ENCODE measurements at places on chromosomes 13 and 19. TPM values are rescaled to one million over a fixed set of nuclear protein-coding genes. Genes with fewer than 3 reads are reported as not detected.

ACP7 gene
- polyA plus RNA-seq: 0.24 TPM

ATP13A1 gene
- polyA plus RNA-seq: 67.9 TPM

ATP8A2 gene
- 0.03 TPM for polyA plus RNA-seq

KLF5 gene
- polyA plus RNA-seq: 2.7 TPM

KIR3DL2 gene
- polyA plus RNA-seq: not detected

MATK gene
- polyA plus RNA-seq: not detected

NCAN gene
- 0.03 TPM for polyA plus RNA-seq

RFPL4A gene
- polyA plus RNA-seq: 0.06 TPM

KIR2DL4 gene
- not detected for polyA plus RNA-seq

ZNF154 gene
- not detected for polyA plus RNA-seq

DNA sequence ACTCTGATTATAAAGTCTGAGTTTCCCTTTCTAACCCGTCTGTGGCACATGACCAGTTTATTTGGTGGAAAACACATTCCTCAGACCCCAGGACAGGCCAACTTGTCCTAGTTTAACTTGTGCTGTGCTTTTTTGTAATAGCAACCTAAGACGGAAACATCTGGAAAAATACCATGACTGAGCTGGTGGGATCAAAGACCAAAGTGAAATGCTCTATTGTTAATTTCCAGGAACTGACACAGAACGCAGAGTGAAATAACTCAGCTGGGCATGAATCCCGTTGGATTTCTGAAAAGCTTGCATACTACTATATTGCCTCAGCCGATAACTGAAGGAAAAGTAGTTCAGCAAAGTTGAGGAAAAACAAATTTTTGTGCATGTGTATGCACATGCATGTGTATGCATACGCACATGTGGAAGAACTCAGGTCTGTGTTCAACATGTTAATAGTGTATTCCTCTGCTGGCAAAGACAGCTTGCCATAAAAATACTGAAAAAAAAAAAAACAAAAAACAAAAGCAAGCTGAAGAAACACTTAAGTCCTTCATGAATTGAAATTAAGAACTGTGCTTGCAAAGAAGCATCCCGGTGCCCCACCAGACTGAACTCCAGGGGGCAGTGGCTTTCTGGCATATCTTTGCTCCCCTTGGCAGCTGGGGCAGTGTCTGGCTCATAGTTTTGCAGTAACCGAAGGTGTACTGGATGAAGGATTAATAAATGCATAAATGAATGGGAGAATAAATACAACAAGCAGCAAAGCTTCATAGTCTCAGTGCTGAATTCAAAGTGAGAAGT is 187.8 kb downstream of the LHFPL6 start:
- DNase-seq: peak; percentile 30

DNA sequence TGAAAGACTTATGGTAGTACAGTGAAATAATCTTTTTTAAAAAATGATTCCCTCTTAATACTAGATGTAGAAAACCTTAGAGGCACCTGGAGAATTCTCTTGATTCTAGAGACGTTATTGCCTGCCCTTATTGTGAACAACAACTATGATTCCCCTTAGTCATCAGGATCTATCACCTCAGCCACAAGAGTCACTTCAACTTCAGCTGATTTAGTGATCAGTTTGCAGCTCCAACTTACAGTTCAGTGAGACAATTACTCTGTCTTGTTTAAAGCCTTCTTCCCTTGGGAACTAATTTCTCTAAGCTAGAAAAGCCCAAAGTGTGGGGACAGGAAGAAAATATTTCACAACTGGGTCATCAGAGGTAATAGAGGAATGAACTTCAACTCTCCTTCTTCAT is 254.3 kb upstream of the SLITRK1 start:
- DNase-seq: no peak

- DNase-seq: peak; percentile 61
Measured at GRCh38 chr19:16025108-16026101, 50.9 kb upstream of the TPM4 start.

- no peak for DNase-seq
Measured at GRCh38 chr13:96216543-96216942, 126.6 kb downstream of the HS6ST3 start.

DNA sequence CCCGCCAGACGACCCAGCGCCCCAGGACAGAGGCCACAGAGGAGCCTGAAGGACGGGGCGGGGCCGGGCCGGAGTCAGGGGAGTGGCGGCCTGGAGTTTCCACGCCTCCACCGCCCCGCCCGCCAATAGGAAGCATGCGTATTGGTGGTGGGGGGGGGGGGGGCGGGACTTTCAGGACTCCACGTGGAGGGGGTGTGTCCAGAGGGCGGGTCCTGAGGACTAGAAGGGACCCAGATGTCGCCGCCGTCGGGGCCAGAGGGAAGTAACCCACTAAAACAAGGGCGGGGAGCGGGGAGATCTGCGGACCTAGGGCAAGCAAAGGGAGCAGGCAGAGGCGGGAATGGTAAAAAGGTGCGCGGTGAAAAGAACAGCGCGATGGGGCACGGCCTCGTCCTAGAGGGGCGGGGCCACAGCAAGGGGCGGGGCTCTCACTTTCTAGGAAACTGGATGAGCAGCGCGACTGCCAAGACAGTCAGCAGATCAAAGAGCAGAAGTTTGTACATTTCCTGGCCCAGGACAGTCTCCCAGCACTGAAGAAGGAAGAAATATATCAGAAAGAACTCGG is 2.8 kb upstream of the LENG1 start:
- peak; percentile 79 for DNase-seq

GRCh38 chr13:76245920-76246319 is 609.8 kb downstream of the LMO7 start:
- no peak for DNase-seq

DNA sequence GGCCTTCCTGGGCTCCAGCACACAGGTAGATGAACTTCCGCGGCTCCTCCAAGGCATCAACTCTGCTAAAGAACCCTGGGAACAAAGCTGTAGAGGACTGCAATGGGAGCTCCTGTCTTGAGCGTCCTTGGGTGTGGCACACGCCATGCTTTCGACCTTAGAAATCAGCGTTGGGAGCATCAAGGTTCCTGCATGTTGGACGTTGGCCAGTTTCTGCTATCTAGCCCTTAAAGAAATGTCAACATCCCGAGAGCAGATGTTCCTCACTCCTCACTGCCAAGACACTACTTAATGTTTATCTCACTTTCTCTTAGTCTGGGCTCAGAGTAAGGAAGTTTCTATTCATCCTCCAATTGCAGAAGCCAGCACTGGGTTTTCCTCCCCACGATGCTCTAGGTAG is 70.6 kb upstream of the MEDAG start:
- DNase-seq: no peak

GRCh38 chr19:7550987-7551761 is 15.7 kb downstream of the PNPLA6 start:
- DNase-seq: peak; percentile 98

GRCh38 chr19:44725684-44726083 is 22.8 kb upstream of the BCL3 start:
- DNase-seq: no peak

DNA sequence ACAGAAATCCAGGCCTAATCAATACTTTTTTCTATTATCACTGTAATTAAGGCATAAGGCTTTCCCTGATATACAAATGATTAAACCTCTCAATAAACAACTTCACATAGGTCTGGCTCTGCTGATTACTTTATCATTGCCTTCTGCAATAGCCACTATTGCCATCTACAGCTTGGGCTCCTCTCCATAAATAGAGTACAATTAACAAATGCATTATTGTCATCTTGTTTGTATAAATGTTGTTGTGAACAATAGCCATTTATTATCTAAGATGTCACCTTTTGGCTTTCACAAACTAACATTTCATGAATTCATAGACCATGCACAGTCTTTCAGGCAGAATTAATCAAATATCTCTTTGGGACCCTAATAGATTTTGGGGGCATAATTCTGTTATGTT is 53.3 kb downstream of the NHLRC3 start:
- no peak for DNase-seq

DNA sequence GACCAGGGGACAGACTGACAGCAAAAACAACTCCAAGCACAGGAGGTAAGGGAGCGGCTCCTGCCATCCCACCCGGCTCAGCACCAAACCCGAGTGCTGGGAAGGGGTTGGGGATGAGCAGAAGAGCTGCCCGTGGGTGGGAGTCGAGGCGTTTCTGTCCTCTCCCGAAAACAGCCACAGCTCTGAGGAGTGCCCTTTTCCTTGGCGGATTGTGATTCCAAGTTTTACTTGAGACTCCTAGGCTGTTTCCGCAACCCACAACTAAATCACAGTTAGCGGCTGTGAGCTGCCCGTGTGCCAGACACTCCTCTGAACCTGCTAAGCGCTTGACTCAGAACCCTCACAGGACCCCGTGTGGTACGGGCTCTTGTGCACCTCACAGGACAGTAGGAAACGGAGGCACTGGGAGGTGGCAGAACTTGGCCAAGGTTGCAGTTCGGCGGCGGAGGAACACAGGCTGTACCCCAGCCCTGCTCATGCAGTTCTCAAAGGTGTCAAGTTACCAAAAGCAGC is 21.4 kb downstream of the CFAP97D2 start:
- DNase-seq: no peak

- DNase-seq: no peak
Measured at GRCh38 chr19:10093295-10094186, 7.4 kb downstream of the SHFL start.

DNA sequence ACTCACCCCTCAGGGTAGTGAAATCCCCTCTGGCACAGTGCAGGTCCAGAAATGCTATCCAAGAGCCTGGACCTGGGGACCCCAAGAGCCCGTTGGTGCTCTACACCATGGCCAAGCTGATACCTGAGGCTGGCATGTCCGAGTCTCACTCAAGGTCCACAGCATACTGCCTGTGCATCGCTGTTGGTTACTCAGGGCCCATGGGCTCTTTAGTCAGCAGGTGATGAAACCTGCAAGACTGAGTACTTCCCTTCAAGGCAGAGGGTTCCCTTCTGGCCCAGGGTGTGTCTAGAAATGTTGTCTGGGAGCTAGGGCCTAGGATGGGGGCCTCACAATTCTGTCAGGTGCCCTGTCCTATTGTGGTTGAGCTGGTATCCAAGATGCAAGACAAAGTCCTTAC is 19.6 kb upstream of the KBTBD7 start:
- DNase-seq: no peak

GRCh38 chr13:71659404-71659803 is 207.6 kb downstream of the DACH1 start:
- no peak for DNase-seq

DNA sequence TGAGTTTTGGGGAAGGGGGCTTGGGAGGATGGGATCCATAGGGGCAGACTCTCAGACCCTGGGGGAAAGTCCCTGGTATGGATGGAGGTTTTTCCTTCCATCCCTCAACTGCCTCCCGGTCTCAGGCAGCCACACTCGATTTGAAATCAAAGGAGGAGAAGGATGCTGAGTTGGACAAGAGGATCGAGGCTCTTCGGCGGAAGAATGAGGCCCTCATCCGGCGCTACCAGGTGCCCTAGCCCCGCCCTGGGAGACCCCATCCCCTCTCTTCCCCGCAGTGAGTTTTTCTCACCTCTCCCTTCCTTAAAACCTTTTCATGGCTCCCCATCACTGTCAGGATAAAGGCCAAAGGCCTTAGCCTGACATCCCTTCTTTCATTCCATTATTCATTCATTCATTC is 2.1 kb downstream of the CCDC9 start:
- no peak for DNase-seq

DNA sequence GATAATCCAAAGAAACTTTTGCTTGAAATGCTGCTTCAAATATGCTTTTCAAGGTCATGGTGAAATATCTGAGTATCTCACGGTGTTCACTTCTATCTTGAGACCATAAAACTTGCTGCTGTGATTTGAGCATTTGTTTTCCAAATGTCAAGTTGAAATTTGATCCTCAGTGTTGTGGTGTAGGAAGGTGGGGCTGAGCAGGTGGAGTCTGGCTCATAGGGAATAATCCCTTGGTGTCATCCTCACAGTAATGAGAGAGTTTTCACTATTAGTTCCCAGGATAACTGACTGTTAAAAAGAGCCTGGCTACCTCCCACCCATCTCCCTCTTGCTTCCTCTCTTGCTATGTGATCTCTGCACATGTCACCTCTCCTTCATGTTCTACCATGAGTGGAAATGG is 858.0 kb upstream of the SLITRK5 start:
- DNase-seq: no peak

DNA sequence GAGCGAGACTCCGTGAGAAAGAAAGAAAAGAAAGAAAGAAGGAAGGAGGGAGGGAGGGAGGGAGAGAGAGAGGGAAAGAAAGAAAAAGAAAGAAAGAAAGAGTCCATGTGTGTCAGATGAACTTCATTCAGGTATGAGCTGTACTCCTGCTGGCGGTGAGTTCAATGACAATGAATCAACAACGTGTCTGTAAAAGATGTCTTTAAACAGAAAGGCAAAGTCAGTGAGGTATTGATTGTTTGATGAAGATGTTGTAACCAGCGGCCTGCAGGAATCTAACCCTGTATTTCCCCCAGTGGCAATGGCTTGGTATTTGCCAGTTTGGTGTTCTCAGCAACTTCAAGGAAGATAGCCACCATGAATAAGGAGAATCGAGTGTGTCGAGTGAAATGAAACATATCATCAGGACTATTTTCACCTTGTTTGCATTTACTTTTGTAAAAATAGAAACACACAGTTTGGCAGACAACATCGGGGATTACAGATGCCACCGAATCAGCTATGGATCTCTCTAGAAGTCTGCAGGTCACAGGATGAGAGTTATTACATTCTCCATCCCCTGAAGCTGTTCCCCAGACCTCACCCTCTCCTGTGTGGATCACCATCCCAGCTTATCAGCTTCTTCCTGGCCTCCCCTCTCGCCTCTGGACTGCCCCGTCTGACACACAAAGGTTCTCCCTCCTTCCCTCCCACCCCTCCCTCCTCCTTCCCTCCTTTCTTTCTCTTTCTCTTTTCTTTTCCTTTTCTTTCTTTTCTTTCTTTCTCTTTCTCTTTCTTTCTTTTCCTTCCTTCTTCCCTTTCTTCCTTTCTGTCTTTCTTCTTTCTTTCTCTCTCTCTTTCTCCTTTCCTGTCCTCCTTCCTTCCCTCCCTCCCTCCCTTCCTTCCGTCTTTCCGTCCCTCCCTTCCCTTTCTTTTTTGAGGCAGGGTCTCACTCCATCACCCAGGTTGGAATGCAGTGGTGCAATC is 8.2 kb upstream of the SBK3 start:
- no peak for DNase-seq

- no peak for DNase-seq
Measured at GRCh38 chr13:109740121-109740520, 46.3 kb downstream of the IRS2 start.

GRCh38 chr13:54513254-54513653 is 1484.6 kb downstream of the OLFM4 start:
- DNase-seq: no peak

- DNase-seq: no peak
Measured at GRCh38 chr13:110201114-110201513, 105.8 kb downstream of the COL4A1 start.

- DNase-seq: no peak
Measured at GRCh38 chr13:113187883-113188665, 20.4 kb downstream of the PCID2 start.

DNA sequence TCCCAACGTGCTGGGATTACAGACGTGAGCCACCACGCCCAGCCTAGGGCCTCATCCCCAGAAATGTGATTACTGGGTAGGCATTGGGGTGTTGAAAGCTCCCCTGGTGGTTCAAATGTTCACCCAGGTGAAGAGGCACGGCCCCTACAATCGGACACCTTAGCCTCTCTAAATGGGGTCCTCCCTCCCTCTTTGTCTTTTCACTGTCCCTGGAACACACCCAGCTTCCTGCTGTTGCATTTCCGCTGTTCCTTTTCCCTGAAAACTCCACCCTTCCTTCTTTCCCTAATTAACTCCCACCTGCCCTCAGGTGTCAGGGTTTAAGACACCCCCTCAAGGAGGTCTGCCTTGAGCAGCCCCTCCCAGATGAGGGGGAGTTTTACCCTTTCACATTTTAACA is 3.6 kb upstream of the PRODH2 start:
- DNase-seq: no peak

All from SK-N-SH (cell line).